ENCODE measurements at places on chromosomes 5 and 9.
A peak's percentile ranks its signal among the peaks of the same experiment; 100 is the strongest.

DNA sequence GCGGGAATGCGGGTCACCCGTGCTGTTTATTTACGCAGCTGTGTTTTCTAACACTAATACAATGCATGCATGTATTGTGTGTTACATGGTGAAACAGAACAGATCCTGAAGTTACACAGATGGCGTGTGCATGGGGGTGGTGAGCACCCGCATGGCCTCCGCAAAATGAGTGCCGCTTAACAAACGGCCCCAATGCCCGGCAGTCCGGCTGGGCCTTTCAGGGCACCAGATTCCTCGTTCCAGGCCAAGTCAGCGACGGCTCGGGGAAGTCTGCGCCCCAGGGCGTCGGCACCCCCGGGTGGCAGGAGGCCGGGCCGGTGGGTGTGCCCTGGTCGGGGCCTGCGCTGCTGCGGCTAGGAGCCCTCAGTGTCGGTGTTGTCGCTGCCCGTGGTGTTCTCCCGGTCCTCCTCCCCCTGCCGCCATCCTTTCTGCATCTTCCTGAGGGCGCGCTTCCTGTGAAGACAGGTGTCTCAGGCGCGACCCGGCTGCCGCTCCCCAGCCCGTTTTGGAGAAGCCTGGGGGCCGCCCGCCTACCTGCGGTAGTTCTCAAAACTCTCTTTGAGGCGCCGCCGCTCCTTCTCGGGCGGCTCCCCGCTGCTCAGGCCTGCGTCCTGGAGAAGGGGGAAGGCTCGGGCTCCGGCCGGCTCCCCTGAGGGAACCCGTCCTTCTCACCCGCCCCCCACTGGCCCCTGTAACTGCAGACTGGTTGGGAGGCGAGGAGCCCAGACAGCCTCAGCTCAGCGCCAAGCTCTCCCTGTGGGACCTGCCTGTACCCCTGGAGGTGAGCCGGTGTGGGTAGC lies 605 bp upstream of the DNLZ start:
- H3K27me3 ChIP-seq, result no peaks in the 10 kb centered on the region
- no peaks in the 10 kb centered on the region for H3K4me1 ChIP-seq
- no peak for DNase-seq
- H3K36me3 ChIP-seq, result no peaks in the 10 kb centered on the region

DNA sequence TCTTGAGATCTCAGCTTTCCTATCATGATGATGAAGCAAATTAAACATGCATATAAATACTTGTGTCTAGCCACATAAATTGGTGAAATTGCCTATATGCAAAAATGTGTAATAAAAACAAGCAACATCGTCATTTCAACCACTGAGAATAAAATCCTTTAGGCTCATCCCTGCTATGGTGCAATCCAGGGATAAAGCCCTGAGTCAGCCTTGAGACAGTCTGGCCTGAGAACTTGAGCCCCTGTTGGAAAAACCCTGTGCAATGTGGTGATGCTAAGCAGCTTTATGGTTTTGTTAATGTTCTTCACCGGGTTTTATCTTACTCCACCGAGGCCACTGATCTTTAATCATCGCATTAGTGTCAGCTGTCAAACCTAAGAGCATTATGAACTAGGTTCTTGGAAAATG lies 170.5 kb downstream of the DCP2 start:
- H3K4me1 ChIP-seq, result no peaks in the 10 kb centered on the region
- H3K27ac ChIP-seq, result no peak overlapping the region
- H3K36me3 ChIP-seq, result no peaks in the 10 kb centered on the region
- peak; percentile 13 for DNase-seq
- H3K27me3 ChIP-seq, result no peaks in the 10 kb centered on the region

DNA sequence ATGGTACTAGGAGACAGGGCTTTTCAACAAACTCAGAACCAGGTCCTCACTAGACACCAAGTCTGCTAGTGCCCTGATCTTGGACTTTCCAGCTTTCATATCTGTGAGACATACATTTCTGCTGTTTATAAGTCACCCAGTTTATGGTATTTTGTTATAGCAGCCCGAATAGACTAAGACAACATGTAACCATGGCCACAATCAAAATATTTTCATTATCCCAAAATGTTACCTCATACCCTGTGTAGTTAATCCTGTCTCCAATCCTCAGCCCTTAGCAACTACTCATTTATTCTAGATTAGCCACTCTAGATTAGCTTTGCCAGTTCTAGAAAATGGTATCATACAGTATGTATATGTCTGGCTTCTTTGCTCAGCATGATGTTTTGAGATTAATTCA lies 6.3 kb upstream of the ATG10 start:
- no peaks in the 10 kb centered on the region for H3K36me3 ChIP-seq
- no peak overlapping the region for H3K27ac ChIP-seq
- no peak for DNase-seq

- H3K27me3 ChIP-seq, result no peaks in the 10 kb centered on the region
- no peaks in the 10 kb centered on the region for H3K36me3 ChIP-seq
Measured at GRCh38 chr5:96743065-96743768, 64.5 kb downstream of the ERAP1 start.

GRCh38 chr9:128945798-128946501 lies 1.5 kb downstream of the DOLK start:
- peaks cover 12% of the 10 kb centered on the region for H3K4me1 ChIP-seq
- DNase-seq, result peak; percentile 15
- no peaks in the 10 kb centered on the region for H3K27me3 ChIP-seq
- no peak overlapping the region for H3K27ac ChIP-seq
- no peak overlapping the region for H3K4me3 ChIP-seq
- no peaks in the 10 kb centered on the region for H3K36me3 ChIP-seq
